ENCODE measurements at places on chromosomes 6 and 20.

DNA sequence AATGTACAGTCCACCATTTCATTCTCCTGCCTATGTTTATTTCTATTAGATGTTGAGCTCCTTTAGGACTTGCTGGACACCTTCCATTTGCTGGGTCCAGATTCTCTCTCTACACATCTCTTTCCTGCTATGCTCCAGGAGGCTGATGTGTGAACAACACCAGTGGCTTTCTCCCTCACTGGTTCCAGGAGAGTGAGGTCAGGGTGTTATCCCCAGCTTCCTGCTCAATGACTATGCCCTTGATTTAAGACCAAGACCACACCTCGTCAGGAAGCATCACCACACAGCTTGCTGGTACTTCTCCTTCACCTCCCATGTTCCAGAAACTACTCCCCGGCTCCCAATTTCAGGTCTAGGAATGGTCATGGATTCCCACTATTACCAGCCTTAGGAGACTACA lies 31.3 kb upstream of the E2F3 start:
- no peak for DNase-seq

DNA sequence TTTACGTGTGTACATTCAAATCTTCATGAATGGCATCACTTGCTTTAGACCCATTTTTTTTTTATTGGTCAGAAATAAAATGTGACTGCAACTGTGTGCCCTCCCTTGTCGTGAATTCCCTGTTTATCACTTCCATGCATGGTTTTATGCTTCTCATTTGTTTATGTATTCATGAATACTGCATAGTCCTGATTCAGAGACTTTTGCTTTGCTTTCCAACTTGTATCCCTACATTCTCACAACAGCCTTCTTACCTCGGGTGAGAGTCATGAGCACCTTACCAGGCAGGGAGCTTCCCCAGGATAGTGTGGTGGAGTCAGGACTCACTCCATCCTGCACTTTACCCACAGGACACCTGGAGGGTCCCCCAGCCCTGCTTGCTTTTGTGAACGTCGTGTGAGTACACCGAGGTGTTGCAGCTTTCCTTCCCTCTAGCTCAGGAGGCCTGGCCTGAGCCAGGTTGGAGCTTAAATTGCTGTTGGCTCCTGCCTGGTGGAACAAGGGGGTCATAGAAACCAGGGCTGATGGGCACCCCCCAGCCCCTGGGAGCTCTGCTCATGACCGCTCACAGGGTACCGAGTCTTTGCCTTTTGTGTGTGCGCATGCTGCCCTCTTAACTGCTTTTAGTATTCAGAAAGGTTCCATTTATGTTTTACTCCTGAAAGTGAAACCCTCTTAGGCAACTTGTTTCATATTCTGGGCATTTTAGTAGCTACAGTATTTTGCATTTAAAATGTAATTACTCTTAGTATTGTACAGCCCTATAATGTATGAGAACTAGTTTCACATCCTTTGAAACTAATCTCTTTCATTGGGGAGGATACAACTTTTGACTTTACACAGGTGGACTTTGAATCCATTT lies 66.0 kb downstream of the CDS2 start:
- no peak for DNase-seq

GRCh38 chr20:56537997-56538396 lies 5.0 kb downstream of the FAM209B start:
- no peak for DNase-seq

GRCh38 chr6:12092762-12093161 lies 80.7 kb downstream of the HIVEP1 start:
- no peak for DNase-seq

GRCh38 chr6:146787876-146788508 lies 189.2 kb downstream of the ADGB start:
- DNase-seq = no peak

DNA sequence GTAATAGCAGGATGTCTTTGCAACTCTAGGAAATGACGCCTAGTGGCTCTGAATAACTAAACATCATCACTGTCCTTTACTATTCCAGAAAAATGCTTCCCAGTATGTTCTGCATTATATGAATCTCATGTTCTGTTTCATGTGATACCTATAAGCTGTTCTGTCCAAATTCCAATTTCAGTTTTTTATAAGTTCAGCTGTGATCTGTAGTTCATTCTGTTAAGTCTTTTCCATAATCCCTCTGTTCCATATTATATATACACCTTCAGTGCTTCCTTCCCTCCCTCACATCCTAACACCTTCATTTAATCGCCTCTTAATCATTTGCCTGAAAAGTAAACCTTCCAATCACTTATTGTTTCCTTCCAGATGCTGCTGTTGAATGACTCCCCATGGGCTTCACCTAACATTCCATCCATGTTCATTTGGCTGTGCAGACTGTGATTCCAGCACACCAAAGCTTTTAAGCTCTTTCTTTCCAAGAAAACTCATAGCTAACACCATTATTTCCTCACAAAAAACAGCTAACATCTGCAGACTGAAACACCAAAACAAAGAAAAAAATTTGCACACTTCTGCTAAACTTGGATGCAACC lies 18.6 kb downstream of the HMGCLL1 start:
- DNase-seq = no peak

- no peak for DNase-seq
Observed at GRCh38 chr6:38305995-38306681, 333.6 kb downstream of the BTBD9 start.

- peak; percentile 66 for DNase-seq
Observed at GRCh38 chr20:59576216-59576953, 28.0 kb upstream of the PHACTR3 start.

- no peak for DNase-seq
Observed at GRCh38 chr6:138285800-138286199, 67.5 kb upstream of the PBOV1 start.

GRCh38 chr6:699319-699718 lies 6.4 kb upstream of the EXOC2 start:
- DNase-seq = no peak

GRCh38 chr6:114055763-114056162 lies 84.8 kb upstream of the HDAC2 start:
- no peak for DNase-seq

DNA sequence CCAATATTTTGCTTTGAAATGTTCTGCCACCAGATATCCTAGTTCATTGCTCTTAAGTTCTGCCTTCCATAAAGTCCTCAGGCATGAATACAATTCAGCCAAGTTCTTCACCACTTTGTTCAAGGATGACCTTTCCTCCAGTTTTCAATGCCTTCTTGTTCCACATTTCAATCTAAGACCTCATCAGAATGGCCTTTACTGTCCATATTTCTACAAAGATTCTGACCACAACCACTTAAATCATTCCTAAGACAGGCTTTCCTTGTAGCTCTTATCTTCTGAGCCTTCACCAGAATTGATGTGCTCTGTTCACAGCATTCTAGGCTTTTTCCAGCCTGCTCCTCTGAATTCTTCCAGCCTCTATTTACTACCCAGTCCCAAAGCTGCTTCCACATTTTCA lies 319.0 kb downstream of the HACE1 start:
- DNase-seq = no peak

- DNase-seq = no peak
Observed at GRCh38 chr20:22684763-22685443, 100.5 kb upstream of the FOXA2 start.

DNA sequence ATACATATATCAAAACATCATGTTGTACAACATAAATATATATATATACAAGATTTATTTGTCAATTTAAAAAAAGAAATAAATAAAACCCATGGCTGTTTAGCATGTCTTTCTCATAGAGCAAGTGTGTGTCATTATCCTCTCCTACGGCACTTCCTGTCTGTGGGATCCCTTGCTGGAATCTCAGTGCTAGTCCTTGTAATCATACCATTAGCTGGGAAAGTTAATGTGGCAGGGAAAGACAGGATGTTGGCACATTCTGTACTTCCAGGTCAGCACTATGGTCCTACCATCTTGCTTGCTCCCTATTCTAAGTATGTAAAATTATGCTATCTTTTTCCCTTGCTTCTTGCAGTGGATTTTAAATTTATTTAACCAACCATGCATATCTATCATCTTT lies 9.5 kb upstream of the SLC17A3 start:
- DNase-seq = no peak

GRCh38 chr20:35297155-35297554 lies 4.9 kb upstream of the FAM83C start:
- DNase-seq = no peak

DNA sequence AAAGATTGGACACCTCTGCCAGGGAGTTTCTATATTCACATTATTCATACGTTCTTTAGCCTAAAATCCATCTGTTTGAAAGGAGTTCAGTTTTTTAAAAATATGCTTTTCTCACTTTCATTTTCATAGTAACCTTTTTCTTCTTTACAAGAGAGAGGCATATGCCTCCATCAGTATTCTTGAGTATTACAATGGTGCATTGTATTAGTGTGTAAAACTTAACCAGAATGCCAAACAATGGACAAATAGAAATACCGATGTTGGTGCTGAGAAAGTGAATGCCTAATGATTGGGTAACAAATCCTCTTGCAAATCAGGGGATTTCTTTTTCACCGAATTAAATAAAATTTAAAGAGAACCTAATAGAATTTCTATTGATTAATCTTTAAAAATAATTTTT lies 163.2 kb upstream of the LAMA2 start:
- DNase-seq = no peak

- DNase-seq = no peak
Observed at GRCh38 chr6:69729870-69730449, 66.8 kb downstream of the LMBRD1 start.

GRCh38 chr6:130282234-130282995 lies 59.7 kb upstream of the SAMD3 start:
- no peak for DNase-seq

DNA sequence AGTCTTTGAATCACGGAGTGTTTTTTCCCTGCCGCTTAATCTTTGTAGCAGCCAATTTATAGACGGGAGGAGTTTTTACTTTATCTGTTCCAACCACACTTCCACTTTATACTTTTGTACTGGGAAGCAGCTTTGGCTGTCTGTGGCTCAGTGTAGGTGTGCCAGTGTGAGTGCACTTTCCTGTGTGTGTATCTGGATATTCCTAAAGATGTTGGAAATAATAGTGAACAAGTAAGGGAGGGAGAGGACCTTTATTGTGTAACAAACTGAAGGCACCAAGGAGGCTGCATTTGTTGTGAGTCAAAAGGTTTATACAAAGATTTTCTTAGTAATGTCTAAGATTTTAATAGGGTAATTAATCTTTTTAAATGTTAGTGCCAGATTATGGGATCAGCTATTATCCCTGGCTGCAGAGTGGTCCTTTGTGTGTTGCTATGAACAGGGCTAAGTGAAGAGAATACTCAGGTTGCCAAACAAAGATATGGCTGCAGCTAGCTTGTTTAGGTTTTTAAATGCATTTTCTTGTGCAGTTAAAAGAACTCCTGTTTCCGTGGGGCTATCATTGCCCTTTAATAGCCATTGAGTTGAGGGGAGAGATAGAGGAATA lies 226.3 kb downstream of the RNF144B start:
- no peak for DNase-seq

GRCh38 chr20:15242773-15243172 lies 905.4 kb upstream of the FLRT3 start:
- no peak for DNase-seq

GRCh38 chr20:49675368-49676151 lies 38.1 kb downstream of the B4GALT5 start:
- no peak for DNase-seq
